ENCODE measurements at places on chromosomes 16 and 17.

GRCh38 chr17:1031711-1032110 lies 34.8 kb downstream of the TIMM22 start:
- DNase-seq: no peak

DNA sequence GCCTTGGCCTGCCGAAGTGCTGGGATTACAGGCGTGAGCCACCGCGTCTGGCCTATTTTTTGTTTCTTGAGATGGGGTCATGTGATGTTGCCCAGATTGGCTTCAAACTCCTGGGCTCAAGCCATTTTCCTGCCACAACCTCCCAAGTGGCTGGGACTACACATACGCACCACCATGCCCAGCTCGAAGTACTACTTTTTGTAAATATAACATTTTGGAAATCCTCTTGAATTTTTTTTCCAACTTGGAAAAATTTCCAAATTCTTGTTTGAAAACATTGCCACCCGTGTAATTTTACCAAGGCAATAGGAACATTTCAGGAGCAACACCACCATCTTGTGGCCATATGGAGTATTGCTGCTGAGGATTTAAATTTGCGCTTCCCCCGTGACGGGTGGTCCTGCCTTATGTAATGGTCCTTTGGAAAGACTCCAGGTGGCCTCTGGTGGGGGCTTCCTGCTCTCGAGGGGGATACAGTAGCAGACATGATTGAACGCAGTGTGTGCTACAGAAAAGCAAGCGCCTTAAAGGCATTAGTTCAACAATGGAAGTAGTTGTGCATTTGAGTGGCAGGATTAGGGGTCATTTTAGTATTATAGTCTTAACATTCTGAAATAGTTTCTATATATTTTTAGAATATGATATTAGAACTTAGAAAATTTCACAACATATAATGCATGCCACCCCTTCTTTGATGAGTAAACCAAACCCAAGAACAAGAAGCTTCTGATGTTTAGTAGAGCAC lies 8.0 kb downstream of the FLYWCH1 start:
- peak; percentile 60 for DNase-seq

DNA sequence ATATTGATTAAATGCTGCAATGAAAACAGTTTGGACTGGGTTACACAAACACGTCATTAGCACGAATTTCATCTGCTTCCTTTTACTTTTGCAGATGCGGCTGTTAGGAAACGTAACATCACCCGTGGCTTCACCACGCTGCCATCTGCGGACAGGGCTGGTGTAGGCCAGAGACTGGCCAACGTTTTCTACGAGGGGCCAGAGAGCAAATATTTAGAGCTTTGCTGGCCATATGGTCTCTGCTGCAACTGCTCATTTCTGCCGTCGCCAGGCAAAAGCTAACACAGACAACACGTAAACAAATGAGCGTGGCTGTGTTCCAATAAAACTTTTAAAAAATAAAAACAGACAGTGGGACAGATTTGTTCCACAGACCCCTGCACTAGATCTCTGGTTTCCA lies 96.6 kb downstream of the ENGASE start:
- DNase-seq: no peak

GRCh38 chr17:48231995-48232959 lies 124.7 kb downstream of the SNX11 start:
- no peak for DNase-seq

- no peak for DNase-seq
These were observed 278 bp downstream of the ITGB4 start for GRCh38 chr17:75721463-75722011.

DNA sequence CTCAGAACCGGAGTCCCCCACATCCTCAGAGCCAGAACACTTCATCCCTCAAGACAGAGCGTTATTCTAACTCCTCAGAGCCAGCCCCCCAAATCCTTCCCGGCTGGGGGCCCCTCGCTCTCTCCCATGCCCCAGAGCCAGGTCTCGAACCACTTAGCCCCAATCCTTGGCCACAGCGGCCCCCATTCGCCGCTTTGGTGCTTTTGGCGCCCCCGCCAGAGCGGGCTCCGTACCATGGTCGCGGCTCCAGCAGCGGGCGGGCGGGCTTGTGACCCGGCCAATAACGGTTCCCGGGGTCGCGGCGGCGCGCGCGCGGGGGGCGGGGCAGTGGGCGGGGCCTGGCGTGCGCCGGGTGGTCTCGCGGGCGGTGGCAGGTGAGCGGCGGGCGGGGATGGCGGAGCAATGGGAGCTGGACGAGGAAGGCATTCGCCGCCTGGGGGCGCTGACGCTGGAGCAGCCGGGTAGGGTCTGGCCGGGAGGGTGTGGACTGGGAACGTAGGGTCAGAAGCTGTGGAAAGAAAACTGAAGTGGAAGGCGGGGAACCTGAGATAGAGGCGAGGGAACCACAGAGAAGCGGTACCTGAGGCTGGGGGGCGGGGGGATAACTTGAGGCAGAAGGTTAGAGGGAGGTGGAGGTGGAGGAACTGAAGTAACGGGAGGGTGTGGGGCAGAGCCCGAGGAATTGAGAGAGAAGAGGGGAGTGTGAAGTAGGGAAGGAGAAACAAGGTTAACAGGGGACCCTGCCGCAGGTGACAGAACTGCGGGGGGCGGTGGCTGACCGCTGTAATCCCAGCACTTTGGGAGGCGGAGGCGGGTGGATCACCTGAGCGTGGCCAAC lies at the start of the genes KCTD19 and LRRC36:
Gene KCTD19, minus strand, starts transcription at position 270 of the 838 bp plus-strand sequence. Its CDS starts 34 bp downstream, at position 236.
Gene LRRC36, plus strand, starts transcription at position 344 of the 838 bp plus-strand sequence. Its CDS starts 48 bp downstream, at position 392.
- peak; percentile 39 for DNase-seq

GRCh38 chr17:19644493-19645210 lies 3.9 kb upstream of the ALDH3A2 start:
- DNase-seq: no peak

DNA sequence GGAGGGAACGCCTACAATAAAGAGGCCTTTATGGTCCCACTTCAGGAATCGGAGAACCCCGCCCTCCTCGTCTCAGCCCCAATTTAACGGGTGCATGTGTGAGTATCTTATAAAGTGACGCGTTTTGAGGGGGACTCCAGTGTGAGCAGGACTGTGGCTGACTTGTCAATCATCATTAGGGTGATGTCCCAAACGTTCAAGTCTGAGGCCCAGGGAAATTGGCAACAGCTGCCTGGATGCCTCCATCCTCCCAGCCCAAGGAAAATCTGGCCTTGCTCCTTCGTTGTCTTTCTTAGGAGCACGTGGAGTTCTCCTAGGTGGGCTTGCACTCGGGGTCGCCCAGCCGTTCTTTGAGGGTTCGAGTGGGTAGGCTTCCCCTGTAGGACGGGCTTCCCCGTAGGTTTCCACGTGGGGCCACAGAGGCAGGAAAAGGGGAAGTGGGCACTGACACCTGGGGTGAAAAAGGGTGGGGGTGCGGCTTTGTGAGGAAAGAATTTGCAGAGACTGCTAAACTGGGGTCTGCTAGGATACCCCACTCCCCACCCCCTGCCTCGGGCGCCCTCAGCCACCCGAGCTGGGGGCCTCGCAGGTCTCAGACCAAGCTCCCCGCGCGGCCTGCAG lies 561 bp upstream of the HERPUD1 start:
- DNase-seq: no peak

- DNase-seq: no peak
These were observed 40.0 kb downstream of the PGS1 start for GRCh38 chr17:78418326-78419026.

DNA sequence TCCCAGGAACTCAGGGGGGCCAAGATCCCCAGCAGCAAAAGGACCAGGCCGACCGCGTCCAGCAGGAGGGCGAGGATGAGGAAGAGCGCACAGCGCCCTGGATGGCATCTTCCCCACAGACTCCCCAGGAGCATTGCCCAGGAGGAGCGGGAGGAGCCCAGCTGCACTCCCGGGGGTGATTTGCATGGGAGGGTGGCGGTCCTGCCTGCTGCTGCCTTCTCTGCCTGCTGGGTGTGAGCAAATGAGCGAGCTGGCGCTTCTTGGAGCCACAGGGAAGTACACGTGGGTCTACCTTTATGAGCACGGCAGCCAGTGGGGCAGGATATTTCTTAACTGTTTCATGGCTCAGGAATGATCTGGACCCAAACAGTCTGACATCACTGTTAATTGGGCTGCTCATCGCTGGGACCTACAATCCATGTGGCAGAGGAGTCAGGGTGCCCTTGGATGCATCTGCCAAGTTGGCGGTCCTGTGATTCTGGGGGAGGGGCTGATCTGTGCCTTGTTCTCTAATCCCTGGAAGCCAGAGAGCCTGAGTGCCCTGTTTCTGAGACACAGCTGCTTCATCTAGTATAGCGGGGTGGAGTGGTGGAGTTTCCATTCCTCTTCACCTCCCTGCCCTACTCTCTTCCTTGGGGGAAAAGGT lies at the start of gene TMEM238L:
Gene TMEM238L, minus strand, starts transcription at position 270 of the 646 bp plus-strand sequence. Its CDS starts 136 bp downstream, at position 134.
- no peak for DNase-seq

- no peak for DNase-seq
These were observed 30.8 kb upstream of the ABCA5 start for GRCh38 chr17:69357701-69358100.

DNA sequence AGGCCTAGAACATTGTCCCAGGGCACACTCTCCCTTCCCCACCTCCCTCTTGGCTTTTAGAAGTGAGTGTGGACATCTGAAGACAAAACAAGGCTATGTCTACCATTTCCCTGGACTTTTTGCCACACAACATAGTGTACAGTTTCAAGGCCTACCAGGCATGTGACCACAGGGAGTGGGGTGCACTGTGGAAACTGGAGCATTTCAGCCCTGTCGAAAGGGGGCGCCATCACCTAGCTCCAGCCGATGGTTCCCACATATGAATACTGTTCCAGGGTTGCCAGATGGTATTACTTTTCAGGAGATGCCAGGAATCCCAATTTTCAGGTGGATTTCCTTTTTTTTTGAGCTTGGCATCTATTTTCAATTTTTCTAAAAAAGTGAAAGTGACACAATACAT lies 140.7 kb downstream of the KATNIP start:
- peak; percentile 4 for DNase-seq

GRCh38 chr17:347309-347899 lies 5.2 kb downstream of the RPH3AL start:
- no peak for DNase-seq

GRCh38 chr17:17819561-17819995 lies 17.2 kb downstream of the SREBF1 start:
- DNase-seq: peak; percentile 85

DNA sequence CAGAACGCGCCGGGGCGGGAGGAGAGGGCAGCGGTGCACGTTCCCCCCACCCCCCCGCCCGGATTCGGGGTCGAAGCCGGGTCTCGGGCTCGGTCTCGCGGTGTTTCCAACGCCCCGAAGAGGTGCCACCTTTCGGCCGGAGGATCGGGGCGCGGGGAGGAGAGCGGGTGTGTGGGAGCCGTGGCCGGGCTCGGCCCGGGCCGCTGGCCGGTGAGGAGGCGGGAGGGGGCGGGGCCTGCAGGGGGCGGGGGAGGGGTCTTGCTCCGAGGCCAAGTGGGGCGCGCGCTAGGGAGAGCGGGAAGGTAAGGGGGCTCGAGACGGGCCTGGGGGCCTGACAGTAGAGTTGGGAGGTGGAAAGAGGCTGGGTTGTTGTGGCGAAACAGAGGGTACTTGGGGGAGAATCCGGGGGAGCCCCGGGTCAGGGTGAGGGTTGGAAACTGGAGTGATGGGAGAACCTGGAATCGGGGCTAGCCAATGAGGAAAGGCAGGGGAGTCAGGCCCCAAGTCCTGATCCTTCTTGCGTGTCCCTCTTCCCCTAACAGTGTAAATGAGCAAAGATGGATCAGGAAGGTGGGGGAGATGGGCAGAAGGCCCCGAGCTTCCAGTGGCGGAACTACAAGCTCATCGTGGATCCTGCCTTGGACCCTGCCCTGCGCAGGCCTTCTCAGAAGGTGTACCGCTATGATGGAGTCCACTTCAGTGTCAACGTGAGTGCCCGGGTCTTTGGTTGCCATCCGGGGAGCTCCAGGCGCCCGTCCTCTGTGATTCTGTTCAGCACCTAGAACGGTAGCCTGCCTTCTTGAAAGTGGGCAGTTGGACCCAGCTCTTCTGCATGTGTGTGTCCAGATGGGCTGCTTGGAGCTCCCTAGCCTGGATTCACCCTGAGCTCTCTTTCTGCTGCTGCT lies 873 bp downstream of the SETD1A start:
- no peak for DNase-seq

- no peak for DNase-seq
These were observed 34.0 kb downstream of the UBE2G1 start for GRCh38 chr17:4332296-4332970.

DNA sequence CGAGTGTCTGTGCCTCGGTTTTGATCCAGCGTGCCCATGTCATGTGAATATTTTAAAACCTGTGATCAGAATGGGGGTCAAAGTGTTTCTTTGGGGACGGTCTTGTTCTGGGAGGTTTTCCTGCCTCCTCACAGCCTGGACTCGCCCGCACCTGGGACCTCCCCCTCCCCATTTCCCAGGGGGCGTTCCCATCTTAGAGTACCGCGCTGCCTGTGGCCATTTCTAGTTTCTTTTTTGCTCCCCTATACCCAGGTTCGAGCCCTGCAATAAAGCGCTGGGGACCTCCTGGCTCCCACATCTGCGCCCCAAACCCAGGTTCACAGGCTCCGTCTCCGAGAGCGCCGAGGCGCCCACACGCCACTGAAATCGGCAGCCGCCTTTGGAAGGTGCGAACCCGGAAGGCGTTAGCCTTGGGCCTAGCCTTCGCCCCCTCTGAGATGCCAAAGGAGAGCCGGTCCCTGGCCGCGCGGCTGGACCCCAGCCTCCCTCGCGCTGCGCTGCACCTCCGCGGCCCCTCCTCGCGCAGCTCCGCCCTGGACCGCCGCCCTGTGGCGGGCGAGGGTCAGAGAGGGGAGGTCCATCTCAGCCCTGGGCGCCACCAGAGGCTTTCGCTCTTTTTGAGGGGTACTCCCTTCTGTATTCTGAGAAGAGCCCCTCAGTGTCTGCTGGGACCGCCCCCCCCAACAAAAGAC lies 1.7 kb downstream of the KCNJ12 start:
- no peak for DNase-seq

DNA sequence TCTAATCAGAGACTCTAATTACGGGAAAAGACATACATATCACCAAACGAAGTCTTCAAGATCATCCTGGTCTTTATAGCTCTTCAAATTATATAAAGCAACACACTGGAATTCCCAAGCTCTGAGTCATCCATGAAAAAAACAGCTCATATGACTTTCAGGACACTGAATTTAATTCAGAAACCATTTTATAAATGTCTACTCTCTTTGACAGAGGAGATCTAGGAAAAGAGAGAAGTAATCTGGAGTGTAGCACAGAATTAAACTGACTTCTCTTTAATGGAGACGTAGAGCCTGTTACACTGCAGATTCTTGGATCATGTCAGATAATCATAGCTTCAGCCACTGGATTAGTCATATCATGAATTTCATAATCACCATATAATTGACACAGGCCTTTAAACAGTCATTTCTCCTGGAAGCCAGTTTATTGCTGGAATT lies 86.8 kb upstream of the WSB1 start:
- DNase-seq: no peak

Data from CD4-positive, alpha-beta T cell treated with Interleukin-4 for 4 hours (primary cell).